ENCODE measurements at places on chromosomes 1 and 21.

GRCh38 chr1:243923292-243924171 lies 73.5 kb upstream of the AKT3 start:
- DNase-seq = no peak

DNA sequence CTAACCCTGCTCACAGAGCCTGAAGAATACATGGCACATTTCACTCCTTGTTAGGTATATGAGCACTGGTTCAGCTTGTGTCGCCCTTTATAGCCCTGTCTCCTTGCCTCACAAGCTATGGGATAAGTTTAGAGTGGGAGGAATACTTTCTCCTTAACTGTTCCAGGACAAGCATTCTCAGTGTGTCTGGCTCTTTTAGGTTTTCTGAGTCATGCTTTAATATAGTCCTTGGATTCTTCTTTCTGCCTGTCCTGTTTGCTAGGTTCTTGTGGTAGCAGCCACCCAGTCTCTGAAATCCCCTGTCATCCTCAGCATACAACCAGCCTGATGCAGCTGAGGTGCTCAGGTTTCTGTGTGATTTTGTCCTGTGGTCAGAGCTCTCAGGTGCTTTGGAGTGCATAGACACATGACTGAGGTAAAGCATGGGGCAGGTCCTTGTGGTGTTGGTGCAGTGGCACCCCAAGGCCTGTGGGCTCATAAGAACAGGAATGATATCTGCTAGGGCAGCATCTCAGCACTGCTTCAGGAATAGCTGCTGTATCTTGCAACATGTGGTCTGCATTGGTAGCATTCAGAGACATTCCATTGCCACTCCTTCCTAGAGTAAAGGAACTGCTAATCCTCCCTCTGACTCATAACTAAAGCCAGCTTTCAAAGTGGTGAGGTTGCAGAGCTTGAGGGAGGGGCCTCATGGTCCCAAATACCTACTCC lies 14.2 kb upstream of the CASQ2 start:
- no peak for DNase-seq

DNA sequence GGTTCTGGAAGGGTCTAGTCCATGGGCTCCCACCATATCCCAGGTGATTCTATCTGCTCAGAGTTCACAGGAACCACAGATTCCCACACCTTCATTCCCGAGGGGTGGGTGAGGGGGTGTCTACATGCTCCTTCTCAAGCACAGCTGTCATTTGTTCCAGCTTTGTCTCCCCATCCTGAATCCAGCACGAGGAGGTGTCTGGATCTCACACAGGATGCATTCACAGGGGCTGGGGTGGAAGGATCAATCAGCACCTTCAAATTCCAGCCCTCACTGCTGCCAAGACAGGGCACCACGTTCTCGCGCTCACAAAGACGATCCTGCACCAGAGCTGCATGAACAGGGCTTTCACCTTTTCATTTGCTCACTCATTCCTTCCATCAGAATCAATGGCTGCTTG lies 52.7 kb downstream of the TCP10L start:
- DNase-seq = no peak

DNA sequence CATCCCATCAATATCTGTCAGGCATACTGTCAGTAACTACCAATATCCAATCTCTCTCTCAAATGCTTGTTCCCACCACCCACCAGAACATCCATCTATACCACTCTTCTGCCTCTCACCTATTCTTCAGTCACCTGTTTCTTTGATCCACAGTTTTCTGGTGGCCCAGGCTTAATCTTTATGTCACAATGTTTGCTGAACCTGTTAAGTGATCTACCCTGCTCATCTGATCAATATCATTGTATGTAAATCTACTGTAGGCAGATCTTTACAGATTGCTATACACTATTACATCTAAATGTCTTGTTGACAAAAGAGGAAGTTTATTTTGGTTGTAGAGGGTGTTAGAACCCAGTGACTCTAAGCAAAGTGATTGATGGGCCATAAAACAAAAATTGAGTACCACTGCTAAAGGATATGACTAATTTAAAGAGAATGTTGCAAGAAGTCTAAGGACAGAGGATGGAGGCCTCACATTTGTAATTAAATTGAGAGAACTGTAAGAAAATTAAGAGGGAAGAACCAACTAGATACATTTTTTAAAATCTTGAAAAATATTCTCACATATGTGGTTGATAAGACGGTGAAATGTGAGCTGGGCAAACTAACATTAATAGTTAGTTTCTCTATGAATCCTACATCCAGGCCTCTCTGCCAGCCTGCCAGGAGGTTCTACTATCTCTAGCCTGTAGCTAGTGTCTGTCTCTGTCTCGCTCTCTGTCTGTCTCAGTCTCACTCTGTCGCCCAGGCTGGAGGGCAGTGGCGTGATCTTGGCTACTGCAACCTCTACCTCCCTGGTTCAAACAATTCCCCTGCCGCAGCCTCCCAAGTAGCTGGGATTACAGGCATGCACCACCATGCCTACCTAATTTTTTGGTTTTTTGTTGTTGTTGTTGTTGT lies 34.1 kb downstream of the EGLN1 start:
- DNase-seq = no peak

DNA sequence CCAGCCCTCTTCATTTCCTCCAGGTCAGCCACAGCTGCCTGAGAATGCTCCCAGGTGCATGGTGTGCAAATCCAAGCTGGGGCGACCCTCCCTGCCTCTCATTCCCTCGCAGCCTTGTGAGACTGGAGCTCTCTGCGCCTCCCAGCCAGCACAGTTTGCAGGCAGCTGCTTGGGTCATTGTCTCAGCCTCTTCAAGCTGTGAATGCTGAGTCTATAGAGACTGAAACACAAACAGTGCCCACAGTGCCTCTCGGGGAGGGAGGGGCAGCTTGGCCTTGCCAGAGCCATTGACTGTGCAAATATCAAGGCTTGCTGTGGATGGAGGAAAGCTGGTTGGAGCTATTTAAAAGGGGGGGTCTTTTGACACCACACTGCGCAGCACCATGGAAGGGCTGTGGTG lies 10.6 kb downstream of the PLXNA2 start:
- no peak for DNase-seq

DNA sequence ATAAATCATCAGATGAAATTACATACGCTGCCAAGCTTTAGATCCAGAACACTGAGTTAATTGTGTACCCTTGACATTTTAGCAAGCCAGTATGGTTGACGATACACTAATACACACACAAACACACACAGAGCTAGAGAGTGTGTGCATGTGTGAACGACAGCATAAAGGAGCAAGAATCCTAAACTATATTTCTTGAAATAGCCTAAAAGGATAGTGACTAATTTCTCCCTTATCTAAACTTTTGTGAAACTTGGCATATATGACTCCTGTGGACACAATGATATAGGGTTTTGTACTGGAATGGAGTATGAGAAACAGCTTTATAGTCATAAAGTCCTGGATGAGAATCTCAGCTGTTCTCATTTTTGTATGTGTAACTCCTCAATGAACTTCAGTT lies 65.1 kb upstream of the DMRTA2 start:
- no peak for DNase-seq

DNA sequence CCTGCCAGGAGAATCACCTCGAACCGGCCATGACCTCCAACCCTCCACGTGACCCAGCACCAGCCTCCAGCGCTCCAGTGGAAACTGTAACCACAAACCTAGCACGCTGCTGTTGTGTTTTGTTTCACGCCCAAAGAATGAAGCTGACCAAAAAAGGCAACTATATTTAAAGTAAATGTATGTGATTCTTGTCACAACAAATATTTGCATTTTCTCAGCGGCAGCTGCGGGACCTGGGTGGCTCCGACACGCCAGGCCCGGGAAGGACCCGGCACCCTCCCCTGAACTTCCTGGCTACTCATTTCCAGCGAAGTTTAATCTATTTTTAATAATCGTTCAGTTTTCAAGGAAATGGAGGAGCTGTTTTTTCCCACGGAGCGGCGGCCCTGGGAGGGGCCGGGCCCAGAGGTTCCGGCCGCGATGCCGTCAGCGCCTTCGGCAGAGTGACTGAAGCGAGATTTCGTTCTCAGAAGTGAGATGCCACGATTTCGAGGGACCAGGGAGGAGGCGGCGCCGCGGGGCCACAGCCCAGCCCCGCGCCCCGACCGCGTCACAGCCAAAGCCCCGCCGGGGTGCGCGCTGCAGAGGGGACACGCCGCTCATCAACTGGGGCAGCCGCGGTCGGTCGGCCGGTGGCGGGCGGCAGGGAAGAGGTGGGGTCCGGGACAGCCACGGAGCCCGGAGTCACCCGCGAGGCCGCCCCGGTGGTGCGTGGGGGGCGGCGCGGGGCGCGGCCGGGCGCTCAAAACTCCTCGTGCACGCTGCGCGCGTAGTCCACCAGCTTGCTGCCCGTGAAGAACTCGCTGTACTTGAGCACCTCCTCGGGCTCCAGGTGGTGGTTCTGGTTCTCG lies 3.0 kb upstream of the TNFRSF4 start:
- peak; percentile 70 for DNase-seq

DNA sequence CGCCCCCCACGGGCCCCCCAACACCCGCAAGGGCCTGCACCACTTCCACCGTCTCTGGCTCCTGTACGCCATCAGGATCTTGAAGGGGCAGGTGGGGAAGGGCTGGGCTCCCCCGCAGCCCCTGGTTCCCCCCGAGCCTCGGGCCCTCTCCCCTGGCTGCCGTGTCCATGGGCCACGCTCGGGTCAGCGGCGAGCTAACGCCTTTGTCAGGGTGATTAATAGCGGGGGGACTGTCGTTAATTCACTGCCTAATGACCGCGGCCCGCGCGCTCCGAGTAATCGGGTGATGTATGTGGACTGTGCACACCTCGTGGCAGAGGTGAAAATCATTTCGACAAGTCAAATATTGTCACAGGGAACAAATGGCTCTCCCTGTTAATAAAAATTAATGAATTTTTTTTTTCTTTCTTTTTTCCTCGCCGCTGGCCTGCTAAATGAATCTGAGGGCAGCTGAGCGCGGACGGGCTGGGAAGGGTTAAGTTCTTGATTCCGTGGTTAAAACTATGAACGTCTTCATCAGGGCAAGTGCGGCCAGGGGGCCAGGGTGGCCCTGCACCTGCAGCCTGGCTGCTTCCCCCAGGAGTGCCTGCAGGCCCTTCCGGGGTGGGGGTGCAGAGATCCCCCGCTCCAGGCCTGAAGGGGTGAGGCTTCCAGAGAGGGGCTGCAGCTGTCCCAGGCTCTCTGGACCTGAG lies 100.8 kb downstream of the PRDM16 start:
- no peak for DNase-seq

DNA sequence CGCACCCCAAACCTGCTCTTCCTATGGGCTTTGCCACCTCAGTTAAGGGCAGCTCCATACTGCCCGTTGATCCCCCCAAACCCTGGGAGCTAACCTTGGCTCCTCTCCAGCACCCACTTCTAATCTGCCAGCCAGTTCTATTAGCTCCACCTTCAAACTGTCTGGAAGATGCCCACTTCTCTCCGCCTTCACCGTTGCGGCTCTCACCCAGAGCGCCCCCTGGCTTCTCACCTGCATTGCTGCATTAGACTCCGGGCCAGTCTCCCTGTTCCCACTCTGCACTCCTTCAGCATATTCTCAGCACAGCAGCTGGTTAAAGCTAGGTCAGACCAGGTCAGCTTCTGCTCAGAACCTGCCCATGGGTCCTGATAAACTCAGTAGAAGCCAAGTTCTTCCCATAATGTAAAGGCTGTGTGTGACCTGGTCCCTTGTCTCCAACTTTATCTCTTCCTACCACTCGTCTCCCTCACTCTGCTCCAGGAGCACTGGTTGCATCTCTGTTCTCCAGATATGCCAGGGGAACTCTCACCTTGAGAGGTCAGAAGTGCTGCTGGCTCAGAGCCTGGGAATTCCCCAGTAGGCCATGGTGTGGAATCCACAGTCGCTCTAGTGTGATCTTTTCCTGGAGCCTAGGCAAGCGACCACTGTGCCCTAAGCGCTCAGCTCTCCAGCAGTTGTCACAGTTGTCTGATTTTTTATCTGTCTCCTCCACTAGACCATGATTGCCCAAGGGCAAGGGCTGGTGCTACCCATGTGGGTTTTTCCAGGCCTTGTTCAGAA lies 150.3 kb downstream of the HMGB4 start:
- no peak for DNase-seq

GRCh38 chr1:20466273-20466672 lies 19.7 kb downstream of the CAMK2N1 start:
- no peak for DNase-seq
